ENCODE measurements at places on chromosomes 4 and X.

DNA sequence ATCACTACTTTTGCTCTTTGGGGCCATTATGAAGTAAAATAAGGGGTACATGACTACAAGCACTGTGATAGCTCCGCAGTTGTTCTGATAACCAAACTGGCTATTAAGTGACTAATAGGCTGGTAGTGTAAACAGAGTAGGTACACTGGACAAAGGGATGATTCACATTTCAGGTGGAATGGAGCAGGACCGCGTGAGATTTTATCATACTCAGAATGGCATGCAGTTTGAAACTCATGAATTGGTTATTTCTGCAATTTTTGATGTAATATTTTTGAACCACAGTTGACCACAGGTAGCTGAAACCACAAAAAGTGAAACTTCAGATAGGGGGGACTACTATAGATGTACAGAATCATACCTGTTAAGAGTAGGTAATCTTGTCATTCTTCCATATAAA lies 55.8 kb downstream of the PAK3 start:
- H3K4me1 ChIP-seq, result no peaks in the 10 kb centered on the region
- no peak overlapping the region for H3K4me3 ChIP-seq
- H3K27ac ChIP-seq, result no peak overlapping the region
- no peak for DNase-seq

DNA sequence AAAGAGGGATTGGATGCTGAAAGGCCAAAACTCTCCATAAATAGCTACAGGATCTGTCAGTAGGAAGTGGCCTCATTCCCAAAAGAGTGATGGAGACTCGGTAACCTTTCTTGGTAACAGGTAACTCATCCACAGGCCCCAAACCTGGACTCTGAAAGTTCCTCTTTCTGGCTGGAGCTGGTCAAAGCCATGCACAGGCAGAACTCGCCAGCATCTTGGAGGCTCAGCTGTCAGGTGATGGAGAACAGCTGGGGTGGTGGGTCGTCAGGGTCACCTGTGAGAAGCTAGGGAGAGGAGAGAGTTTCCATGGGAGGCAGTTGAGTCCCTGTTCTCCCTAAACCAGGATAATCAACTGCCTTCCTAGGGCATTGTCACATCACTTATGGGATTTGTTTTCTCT lies 354.3 kb upstream of the GATB start:
- H3K27me3 ChIP-seq, result no peaks in the 10 kb centered on the region
- H3K4me1 ChIP-seq, result peaks cover 14% of the 10 kb centered on the region
- H3K36me3 ChIP-seq, result no peaks in the 10 kb centered on the region
- H3K27ac ChIP-seq, result no peak overlapping the region
- no peak for DNase-seq

GRCh38 chrX:6134255-6134654 lies 94.4 kb downstream of the NLGN4X start:
- H3K36me3 ChIP-seq, result no peaks in the 10 kb centered on the region
- DNase-seq, result no peak
- H3K4me1 ChIP-seq, result no peaks in the 10 kb centered on the region

GRCh38 chr4:87961993-87962392 lies 13.5 kb upstream of the SPP1 start:
- peaks cover 5% of the 10 kb centered on the region for H3K4me1 ChIP-seq
- DNase-seq, result no peak
- H3K27me3 ChIP-seq, result no peaks in the 10 kb centered on the region
- no peak overlapping the region for H3K27ac ChIP-seq

GRCh38 chrX:15194146-15194545 lies 75.7 kb downstream of the ASB9 start:
- no peaks in the 10 kb centered on the region for H3K36me3 ChIP-seq
- no peaks in the 10 kb centered on the region for H3K27me3 ChIP-seq
- DNase-seq, result no peak

GRCh38 chr4:134085496-134085895 lies 116.1 kb downstream of the PABPC4L start:
- no peak overlapping the region for H3K27ac ChIP-seq
- DNase-seq, result no peak
- H3K4me1 ChIP-seq, result no peaks in the 10 kb centered on the region
- H3K36me3 ChIP-seq, result no peaks in the 10 kb centered on the region
- H3K4me3 ChIP-seq, result no peak overlapping the region

DNA sequence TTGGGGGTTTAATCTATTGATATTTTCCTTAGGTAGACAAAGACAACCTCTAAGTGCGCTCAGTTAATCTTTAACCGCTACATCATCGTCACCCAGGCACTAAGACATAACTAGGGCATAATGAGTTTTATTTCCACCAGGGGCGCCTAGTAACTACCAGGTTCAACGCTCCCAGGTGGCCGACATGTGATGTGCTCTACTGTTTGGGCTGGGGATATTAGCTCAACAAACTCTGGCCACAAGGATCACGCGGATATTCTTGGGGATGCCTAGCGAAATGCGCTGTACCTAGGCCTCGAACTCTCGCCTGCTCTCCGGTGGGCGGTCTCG lies 915 bp upstream of the RAB33B start:
- peak overlapping the region; percentile 85 for H3K4me3 ChIP-seq
- no peaks in the 10 kb centered on the region for H3K27me3 ChIP-seq
- DNase-seq, result peak; percentile 94

- H3K27me3 ChIP-seq, result no peaks in the 10 kb centered on the region
- no peak overlapping the region for H3K4me3 ChIP-seq
- no peaks in the 10 kb centered on the region for H3K4me1 ChIP-seq
- no peak overlapping the region for H3K27ac ChIP-seq
- DNase-seq, result no peak
These were observed 73.6 kb upstream of the MAOA start for GRCh38 chrX:43582540-43582913.

DNA sequence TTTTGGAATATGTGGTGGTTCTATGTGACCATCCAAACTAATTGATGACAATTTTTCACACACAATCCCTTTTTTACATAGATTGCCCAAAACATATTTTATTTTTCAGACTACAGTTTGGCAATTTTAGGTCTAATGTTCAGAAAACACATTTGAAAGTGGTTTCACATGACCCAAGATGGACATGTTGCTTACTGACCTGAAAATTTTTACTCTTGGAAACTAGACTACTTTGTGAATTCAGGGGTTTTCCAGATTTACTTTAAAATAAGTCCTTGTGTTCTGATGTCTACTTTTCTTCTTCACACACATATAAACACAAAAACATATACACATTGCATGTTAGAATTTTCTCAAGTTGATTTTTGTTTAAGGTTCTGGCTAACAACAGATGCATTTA lies 79.5 kb downstream of the HMGB2 start:
- H3K36me3 ChIP-seq, result peaks cover 3% of the 10 kb centered on the region
- H3K4me3 ChIP-seq, result no peak overlapping the region
- no peak for DNase-seq

DNA sequence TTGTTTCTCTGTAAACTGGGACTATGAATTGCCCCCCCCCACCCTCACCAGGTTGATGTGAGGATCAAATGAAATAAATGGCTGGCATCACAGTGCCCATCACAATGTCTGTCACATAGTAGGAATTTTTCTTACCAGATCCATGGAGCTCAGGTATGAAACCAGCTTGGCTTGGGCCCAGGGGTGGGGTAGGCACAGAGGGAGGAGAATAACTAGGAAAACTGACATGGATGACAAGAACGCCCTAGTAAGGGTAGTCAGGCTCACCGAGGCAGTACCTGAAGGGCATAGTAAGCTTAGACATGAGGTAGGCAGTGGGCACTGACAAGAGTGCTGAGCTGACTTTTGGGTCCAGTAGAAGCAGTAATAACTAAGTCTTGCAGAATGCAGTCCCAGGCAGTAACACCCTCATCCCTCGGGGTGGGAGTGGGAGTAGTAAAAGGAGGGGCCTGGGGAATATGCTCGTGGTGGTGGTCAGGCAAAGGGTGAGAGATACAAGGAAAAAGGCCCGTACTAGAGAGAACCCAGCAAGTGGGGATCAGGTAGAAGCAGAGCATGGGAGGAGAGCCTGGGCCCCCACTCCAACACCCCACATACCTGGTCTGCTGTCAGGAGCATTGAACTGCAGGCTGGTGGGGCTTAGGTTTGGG lies 155.9 kb upstream of the PJA1 start:
- H3K27ac ChIP-seq, result no peak overlapping the region
- H3K4me1 ChIP-seq, result no peaks in the 10 kb centered on the region
- H3K27me3 ChIP-seq, result no peaks in the 10 kb centered on the region
- H3K4me3 ChIP-seq, result no peak overlapping the region

GRCh38 chr4:125703443-125703842 lies 388.7 kb downstream of the FAT4 start:
- H3K36me3 ChIP-seq, result no peaks in the 10 kb centered on the region
- no peak overlapping the region for H3K4me3 ChIP-seq
- H3K27ac ChIP-seq, result no peak overlapping the region

- no peaks in the 10 kb centered on the region for H3K27me3 ChIP-seq
- H3K36me3 ChIP-seq, result peaks cover 6% of the 10 kb centered on the region
- DNase-seq, result no peak
- no peaks in the 10 kb centered on the region for H3K4me1 ChIP-seq
- no peak overlapping the region for H3K4me3 ChIP-seq
These were observed 32.4 kb downstream of the PRMT9 start for GRCh38 chr4:147651563-147651962.

DNA sequence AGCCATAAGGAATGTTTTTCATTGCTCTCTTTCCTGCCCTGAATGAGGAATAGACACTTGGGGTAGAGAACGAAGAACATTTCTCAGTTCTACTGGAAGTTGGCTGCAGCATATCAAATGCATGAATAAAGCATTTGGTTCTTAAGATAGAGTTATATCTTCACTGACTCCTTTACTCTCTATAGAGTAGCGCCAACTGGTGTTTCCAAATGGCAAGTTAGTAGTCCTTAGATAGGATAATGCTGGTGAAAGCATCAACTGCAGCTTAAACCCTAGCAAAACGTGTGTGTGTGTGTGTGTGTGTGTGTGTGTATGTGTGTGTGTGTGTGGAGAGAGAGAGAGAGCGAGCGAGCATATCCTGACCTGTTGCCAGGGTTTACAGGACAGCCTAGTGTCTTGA lies 62.2 kb upstream of the FRMPD4 start:
- H3K27ac ChIP-seq, result no peak overlapping the region
- no peaks in the 10 kb centered on the region for H3K4me1 ChIP-seq
- H3K4me3 ChIP-seq, result no peak overlapping the region
- no peaks in the 10 kb centered on the region for H3K36me3 ChIP-seq
- no peak for DNase-seq

- H3K27me3 ChIP-seq, result no peaks in the 10 kb centered on the region
- no peak for DNase-seq
- H3K4me1 ChIP-seq, result no peaks in the 10 kb centered on the region
- no peak overlapping the region for H3K4me3 ChIP-seq
- H3K36me3 ChIP-seq, result no peaks in the 10 kb centered on the region
- H3K27ac ChIP-seq, result no peak overlapping the region
These were observed 27.2 kb downstream of the PALLD start for GRCh38 chr4:168524006-168524405.

GRCh38 chr4:139857021-139857420 lies 191.4 kb downstream of the MGST2 start:
- no peaks in the 10 kb centered on the region for H3K27me3 ChIP-seq
- no peaks in the 10 kb centered on the region for H3K36me3 ChIP-seq
- peak; percentile 71 for DNase-seq
- peak overlapping the region; percentile 46 for H3K27ac ChIP-seq

GRCh38 chr4:22877486-22878052 lies 184.8 kb downstream of the GBA3 start:
- no peak for DNase-seq
- H3K36me3 ChIP-seq, result no peaks in the 10 kb centered on the region
- no peak overlapping the region for H3K4me3 ChIP-seq

- no peaks in the 10 kb centered on the region for H3K27me3 ChIP-seq
- no peak for DNase-seq
- no peaks in the 10 kb centered on the region for H3K36me3 ChIP-seq
- H3K27ac ChIP-seq, result no peak overlapping the region
- no peak overlapping the region for H3K4me3 ChIP-seq
- H3K4me1 ChIP-seq, result no peaks in the 10 kb centered on the region
These were observed 120.4 kb downstream of the ARSF start for GRCh38 chrX:3161681-3162080.

GRCh38 chr4:72136429-72136828 lies 104.6 kb downstream of the NPFFR2 start:
- no peak for DNase-seq
- no peaks in the 10 kb centered on the region for H3K36me3 ChIP-seq
- H3K4me3 ChIP-seq, result no peak overlapping the region
- H3K4me1 ChIP-seq, result no peaks in the 10 kb centered on the region
- H3K27ac ChIP-seq, result no peak overlapping the region

GRCh38 chrX:80550722-80551121 lies 130.5 kb downstream of the TENT5D start:
- no peak overlapping the region for H3K27ac ChIP-seq
- no peaks in the 10 kb centered on the region for H3K4me1 ChIP-seq
- DNase-seq, result no peak
- no peaks in the 10 kb centered on the region for H3K27me3 ChIP-seq
- H3K36me3 ChIP-seq, result no peaks in the 10 kb centered on the region

DNA sequence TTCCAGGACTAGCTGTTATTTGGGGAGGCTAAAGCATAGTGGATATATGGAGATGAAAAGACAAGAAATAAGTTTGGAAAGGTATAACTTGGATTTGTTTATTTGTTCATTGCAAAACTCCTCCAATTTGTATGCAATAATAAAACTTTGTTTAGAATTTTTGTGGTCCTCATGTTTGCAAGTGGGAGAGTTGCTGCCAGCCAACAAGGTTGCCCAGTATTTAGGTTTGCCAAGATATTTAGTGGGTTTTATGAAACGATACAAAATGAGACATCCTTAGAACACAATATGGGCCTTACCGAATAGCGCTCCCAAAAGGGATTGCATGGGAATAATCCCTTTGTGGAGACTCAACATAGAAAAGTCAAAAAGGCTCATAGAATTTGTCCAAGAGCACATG lies 162.1 kb downstream of the INPP4B start:
- no peak overlapping the region for H3K27ac ChIP-seq
- H3K36me3 ChIP-seq, result no peaks in the 10 kb centered on the region
